ENCODE measurements at places on chromosomes 6 and 20.

DNA sequence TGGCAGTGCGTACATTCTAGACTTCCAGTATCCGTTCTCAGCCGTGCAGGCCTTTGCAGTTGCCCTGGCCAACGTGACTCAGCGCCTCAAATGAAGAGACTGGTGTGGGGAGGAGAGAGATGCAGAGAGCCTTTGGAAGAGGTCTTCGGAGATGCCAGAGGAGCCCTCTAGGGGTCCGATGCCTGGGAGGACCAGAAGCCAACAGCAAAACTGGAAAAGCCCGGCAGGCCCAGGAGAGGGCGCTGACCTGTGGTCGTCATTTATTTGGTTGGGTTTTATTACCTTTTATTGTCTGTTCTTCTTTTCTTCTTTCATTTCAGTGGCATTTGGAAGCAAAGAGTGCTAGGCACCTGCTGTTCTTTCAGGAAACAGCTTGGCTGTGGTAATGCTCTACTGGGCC is 53.3 kb upstream of the TMEM181 start:
- no peak for DNase-seq

DNA sequence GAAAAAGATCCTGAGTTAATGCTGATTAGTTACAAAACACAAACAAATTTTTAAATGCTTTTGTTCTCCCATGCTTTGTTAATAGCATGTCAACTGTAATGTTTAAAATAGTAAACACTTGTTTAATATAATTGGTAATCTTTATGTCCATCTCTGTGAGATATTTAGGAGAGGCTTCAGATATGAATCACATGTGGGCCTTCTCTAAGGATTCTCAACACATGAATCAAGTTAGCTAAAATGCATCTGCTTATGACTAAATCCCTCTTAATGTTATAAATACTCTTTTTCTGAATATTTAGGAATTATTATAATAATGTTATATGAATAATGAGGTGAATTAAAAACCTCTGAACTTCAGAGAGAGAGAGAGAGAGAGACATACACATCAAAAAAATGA is 345.9 kb upstream of the MANEA start:
- no peak for DNase-seq

GRCh38 chr6:114000069-114000468 is 29.1 kb upstream of the HDAC2 start:
- DNase-seq: no peak

DNA sequence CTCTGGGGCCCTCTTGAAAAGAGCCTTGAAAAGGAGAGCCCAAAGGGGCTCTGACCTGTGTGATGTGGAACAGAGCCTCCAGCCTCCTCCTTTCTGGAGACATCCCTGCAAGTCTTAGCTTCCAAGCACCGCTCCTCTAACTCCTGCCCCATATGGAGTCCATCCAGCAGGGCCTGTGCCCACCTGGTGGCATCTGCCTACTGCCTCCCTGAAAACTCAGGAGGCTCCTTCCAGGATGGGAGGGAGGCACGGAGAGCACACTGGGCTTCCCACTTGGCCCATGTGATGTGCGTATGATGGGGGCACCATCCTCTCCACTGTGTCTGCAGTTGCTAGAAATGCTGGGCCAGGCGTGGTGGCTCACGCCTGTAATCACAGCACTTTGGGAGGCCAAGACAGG is 98.1 kb downstream of the SYNDIG1 start:
- no peak for DNase-seq

DNA sequence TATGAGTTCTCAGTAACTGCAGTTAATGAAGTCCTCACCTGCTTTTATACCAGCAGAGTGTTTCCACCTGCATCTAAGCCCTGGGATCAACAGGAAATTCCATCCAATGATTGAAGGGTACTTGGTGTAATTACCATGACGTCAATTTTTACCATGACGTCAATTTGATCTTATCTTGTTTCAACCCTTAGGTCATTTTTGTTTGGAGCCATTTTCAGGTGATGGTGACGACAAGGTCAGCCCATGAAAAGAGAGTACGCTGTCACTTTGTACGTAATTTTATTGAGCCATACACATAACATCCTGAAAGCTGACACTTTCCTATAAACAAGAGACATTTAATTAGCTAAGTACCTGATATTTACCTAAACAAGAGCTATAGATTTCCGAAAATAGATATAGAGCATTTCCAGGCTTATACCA is at the start of gene CGA:
TSS of gene CGA (minus strand) at position 20 of the 423 bp plus-strand sequence. CDS start 6,906 bp downstream, outside the sequence.
- DNase-seq: no peak

GRCh38 chr20:41329435-41330342 is 10.9 kb upstream of the LPIN3 start:
- DNase-seq: no peak

DNA sequence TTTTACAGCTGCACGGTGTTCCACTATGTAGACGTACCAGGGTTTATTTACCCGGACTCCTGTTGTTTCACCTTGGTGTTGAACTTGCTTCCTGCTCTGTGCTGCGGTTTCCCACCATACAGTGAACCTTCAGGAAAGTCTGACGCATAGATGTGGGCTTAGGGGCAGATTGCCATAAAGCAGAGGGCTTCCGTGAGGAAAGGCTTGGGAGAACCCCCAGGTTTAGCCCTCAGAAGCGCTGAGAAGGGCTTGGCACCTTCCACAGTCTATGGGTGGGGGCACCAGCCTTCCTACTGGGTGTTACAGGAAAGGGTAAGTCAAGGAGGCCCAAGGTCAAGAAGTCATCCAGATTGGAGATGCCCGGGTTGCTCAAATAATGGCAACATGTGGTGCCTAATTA is 19.2 kb upstream of the MRPS18A start:
- DNase-seq: no peak

DNA sequence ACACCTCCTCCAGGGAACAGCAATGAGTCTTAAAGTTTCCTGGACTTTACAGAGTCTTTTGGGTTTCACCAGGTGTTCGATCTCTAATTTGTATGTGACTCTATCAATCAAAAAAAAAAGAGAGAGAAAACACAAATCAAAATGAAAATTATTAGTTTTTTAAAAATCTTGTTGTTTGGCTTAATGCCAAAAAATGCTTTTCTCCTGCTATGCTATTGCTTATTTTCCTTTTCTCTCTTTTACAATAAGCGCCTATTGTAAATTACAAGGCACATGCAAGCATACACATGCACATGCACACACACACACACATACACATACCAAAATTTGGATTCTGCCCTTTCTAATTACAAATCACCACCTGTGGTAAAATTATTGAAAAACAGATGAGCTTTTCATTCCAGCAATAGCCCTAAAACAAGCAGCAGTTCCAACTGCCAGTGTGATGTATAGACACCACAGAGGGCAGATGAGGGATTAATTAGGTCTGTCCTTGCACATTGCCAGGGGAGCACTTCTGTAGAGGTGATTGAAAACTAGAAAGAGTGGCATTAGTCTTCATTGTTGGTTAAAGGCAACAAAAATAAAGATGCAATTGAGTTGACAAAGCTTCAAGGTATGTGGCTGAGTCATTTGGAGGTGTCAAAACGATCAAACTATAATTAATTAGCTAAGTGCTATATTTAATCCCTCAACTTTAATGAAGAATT is 631.7 kb downstream of the TFAP2B start:
- no peak for DNase-seq

GRCh38 chr6:35844290-35844689 is 39.1 kb downstream of the LHFPL5 start:
- no peak for DNase-seq

DNA sequence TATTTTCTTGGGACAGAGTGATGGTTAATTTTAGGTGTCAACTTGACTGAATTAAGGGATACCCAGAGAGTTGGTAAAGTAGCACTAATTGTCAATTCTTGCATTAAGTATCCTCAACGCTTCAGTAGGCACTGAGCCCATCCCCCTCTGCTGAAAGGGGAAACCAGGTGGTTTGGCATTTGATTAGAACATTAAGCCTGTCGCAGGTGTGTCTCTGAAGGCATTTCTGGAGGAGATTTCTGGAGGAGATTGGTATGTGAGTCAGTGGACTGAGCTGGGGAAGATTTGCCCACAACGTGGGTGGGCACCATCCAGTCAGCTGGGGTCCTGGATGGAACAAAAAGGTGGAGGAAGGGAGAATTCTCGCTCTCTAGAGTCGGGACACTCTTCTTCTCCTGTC is 119.8 kb downstream of the RFX6 start:
- DNase-seq: no peak

DNA sequence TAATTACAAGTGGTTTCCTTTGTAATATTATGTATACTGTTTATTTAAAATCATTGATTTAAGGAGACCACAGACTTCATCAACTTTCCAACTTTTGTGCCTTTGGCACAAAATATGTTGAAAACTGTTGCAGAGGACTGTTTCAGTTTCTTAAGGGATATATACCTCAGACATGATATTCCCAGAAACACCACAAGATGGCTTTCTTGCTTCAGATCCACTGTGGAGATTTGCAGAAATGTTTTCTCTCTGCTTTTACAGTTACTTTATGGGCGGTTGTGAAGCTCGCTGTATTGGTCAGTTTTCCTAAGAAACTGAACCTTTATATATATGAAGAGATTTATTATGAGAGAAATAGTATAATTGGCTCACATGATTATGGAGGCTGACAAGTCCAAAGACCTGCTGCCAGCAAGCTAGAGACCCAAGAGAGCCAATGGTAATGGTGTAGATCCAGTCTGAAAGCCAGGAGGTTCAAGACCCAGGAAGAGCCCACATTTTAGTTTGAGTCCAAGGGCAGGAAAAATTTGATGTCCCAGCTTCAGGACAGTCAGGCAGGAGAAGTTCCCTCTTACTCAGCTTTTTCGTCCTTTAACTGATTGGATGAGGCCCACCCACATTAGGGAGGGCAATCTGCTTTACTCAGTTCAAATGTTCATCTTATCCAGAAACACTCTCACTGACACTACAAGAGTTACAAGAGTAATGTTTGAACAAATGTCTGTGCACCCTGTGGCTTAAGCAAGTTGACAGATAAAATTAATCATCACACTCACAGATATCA is 12.8 kb downstream of the ME1 start:
- DNase-seq: no peak

GRCh38 chr6:156883497-156884252 is 106.5 kb downstream of the ARID1B start:
- no peak for DNase-seq

DNA sequence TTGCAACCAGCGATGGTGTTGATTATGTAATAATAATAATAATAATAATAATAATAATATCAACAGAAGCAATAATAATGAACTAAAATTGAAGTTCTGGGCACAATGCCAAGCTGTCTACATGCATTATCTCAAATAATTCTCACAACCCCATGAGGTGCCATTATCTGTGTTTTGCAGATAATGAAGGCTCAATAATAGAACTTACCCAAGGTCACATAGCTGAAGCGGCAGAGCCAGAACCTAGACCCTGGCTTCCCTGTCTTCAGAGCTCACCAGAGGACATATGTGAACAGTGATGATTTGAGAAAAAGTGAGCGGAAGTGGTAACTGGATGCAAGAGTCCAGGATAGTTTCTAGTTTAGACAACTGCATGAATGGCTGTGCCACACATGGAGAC is 91.0 kb downstream of the HIVEP1 start:
- no peak for DNase-seq

DNA sequence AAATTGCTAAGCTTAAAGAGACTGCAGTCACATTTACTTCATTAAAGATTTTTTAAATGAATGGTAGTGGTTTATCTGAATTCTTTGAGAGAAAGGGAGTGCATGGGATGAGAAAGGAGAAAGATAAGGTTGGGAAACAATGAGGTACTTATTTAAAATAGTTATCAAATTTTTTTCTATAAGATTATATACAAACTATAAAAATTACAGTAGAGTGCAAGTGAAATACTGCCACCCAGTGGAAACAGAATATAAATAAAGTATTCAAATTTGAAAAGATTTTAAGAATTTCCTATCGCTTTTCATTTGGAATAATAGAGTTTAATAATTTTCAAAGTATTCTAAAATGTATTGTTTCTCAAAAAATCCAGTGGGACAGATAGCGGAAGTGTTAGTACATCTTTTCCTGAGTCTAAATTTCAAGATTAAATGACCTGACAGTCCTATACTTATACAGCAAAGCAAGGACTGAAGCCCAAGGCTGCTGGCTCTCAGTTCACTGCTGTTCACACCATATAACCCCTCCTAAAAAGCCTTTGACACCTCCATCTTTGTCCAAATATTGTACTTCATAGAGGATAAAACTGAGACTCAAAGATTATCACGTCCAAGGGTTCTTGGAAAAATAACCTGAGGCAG is 31.1 kb downstream of the EPM2A start:
- no peak for DNase-seq

DNA sequence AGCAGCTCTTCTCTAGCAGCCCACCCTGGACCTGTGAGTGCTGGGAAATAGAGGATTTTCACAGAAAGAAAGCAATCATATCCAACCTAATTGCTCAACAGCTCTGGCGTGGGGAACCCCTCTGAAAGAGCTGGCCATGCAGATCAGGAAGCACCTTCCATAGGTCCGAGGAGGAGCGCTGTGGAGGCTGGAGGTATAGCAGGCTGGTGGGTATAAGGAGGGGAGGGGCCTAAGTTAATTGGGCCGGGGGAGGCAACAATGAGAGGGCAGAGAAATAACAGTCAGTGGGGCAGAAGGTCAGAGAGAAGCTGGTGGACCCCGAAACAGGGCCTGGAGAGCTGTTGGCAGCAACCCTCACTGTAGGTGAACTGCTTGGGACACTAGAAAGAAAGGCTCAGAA is 40.8 kb downstream of the SNRNP48 start:
- DNase-seq: no peak

- no peak for DNase-seq
These were observed 529.2 kb upstream of the JARID2 start for GRCh38 chr6:14716499-14717146.

GRCh38 chr6:136526937-136527336 is 23.3 kb downstream of the MAP7 start:
- DNase-seq: no peak

DNA sequence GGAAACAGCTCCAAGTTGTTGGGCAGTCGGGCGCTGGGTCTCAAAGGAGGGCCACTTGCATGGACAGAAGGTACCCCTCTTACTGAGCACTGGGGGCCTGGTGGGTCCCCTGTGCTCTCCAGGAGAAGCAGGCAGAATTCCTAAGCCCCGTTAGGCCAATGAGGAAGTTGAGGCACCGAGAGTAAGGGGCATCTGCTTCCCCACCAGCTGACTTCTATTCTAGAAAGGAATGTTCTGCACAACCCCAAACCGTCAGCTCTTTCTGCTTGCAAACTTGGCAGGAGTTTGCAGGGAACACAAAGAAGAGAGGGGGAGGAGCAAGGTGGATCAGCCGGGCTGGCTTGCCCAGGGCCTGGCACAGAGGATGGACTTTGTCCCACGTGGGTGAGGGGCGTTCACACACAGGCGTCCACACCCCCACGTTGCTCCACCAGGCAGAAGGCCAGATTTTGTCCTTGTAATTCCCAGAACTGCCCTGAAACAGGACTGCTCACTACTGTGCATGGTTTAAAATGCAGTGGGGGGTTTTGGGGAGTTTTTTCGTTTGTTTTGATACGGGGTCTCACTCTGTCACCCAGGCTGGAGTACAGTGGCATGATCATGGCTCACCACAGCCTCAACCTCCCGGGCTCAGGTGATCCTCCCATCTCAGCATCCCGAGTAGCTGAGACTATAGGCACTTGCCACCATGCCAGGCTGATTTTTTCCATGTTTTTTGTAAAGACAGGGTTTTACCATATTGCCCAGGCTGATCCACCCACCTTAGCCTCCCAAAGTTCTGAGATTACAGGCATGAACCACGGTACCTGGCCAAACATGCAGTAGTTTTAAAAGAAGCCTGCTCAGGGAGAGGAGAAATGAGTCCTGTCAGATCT is 93.3 kb downstream of the SNX5 start:
- peak; percentile 25 for DNase-seq

Measured in C1 segment of cervical spinal cord (tissue), 14 donors.